Stimulated activated CD4-positive, alpha-beta T cell treated with anti-CD3 and anti-CD28 coated beads, Interleukin-1b, Interleukin-23, amount 100 ng/mL, for 1 hour (primary cell): ENCODE measurements at places on chromosomes 4 and X.

- no peak for DNase-seq
These were observed 5.8 kb upstream of the EBP start for GRCh38 chrX:48515842-48516241.

GRCh38 chrX:25853002-25853479 is 285.1 kb upstream of the MAGEB18 start:
- no peak for DNase-seq

DNA sequence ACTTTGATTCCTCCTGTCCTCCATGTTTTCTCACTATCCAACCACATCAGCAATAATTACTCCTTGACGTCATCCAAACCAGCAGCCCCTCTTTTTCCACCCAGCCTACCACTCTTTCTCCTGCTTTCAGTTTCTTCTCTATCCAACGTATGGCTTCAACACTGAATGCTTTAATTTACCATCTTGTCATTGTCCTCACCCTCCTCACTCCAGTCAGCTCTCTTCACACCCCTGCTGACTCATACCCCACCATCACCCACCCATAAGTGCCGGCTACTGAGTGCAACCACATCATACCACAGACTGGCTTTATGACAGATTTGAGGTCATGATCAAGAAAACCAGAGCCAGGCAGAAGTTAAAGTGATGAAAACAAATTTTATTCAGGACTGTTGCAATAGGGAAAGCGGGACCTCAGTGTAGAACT is 9.8 kb upstream of the ANXA5 start:
- no peak for DNase-seq

DNA sequence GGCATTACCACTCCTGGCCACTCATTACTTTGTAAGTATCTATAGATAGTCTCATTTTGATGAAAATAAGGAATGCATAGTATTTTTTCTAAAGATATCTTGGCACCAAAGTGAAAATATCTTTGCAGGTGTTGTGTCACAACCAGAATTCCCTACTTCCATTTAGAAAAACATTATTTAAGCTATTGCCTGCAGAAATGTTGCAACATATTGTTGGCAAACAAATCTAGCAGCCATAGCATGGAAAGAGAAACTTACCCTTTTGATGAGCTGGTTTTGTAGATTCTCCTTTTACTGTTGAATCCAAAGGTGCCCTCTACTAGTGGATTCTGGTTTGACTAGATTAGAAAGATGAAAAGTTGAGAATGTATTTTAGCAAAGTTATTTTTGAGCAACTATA is 138.8 kb downstream of the AREG start:
- no peak for DNase-seq

- no peak for DNase-seq
These were observed 1.4 kb upstream of the FNIP2 start for GRCh38 chr4:158767451-158767850.

GRCh38 chr4:47668810-47669408 is 169.0 kb downstream of the CORIN start:
- DNase-seq, result no peak

DNA sequence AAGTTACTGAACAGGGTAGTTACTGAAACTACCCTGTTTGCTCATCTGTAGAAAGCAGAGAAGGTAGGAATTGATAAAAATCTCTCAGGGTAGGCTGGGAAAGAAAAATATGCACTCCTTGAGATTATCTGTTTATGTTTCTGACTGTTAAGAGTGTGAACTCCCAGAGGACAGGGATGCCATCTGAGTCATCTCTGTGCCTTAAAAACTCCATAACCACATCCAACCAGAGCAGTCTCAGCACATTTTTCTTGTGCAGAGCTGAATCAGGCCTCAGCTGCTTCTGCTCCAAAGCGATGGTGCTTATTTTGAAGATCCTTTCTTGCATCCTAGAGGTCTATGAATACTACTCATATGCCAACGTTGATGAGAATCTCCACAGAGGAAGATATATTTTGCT is 9.9 kb downstream of the CENPVL3 start:
- DNase-seq, result no peak

DNA sequence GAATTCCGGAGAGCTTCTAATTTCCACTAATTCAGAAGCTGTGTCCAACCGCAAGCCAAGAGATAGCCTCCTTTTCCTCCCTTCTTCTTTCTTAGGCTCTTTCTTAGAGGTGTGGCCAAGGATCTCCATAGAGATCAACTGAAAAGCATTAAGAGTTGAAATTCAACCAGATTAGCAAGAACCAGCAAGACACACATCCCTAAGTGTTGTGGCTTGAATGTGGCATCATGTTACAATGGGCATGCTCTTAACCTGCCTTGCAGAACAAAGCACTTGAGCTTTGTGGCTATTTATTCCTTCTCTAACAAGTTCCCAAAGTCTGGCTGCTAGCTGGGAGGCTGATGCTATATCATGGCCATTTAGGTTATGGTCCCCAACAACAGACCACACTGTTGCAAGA is 10.4 kb downstream of the ANOS1 start:
- DNase-seq, result no peak

DNA sequence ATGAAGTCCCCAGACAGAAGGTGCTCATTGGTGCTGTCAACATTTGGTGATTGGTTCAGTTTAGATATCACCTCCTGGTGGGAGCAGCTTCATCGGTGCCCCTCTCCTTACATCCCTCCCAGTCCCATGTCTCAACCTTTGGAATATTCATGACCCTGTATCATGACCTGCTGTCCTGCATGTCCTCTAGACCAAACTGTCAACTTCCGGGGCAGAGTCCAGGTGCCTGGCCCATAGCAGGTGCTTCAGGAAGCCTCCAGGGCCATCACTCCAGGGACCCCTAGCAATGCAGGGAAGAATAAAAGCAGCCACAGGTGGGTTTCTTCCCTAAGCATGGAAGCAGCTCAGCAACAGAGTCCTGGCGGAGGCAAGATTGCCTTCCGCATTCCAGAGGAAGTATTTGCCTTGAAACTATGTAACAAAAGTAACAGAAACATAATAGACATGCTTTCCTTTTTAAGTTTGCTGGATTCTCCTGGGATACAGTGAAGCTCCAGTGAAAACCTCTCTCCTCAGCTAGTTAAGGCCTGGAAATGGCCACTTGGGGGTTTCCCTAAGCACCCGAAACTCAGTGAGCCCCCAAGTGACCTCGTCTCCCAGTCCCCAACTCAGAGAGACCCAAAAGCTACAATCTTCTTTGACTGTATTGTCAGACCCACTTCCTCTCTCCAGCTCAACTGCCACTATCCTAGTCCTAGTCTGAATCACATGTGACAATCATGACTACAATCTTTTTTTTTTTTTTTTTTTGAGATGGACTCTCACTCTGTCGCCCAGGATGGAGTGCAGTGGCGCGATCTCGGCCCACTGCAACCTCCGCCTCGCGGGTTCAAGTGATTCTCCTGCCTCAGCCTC is 1.3 kb upstream of the ATP6AP1 start:
- no peak for DNase-seq

DNA sequence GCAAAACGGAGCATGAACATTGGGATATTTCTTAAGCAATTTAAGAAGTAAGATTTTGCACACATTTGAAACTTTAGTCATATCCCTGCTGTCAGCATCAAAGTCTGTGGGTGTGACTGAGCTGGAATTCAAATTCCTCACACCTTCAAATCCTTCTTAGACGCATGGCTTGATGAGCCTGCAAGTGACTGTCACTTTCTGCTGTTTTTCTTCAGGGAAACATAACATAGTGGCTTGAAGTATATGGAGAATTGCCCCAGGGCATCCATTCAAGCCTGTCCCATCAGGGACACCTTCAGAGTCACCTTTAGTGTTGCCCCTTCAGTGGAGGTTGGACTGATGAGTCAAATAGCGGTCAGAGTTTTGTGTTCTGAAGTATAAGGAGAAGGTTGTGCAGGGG is 17.4 kb downstream of the FHDC1 start:
- no peak for DNase-seq

GRCh38 chrX:5771441-5771840 is 457.2 kb downstream of the NLGN4X start:
- DNase-seq, result no peak

- no peak for DNase-seq
These were observed 8.8 kb downstream of the TMPRSS11D start for GRCh38 chr4:67874986-67875385.
